Skin of body (tissue), 3 donors: ENCODE measurements at places on chromosomes 11 and 22. TPM values are rescaled to one million over a fixed set of nuclear protein-coding genes. Genes with fewer than 3 reads are reported as not detected.

DNA sequence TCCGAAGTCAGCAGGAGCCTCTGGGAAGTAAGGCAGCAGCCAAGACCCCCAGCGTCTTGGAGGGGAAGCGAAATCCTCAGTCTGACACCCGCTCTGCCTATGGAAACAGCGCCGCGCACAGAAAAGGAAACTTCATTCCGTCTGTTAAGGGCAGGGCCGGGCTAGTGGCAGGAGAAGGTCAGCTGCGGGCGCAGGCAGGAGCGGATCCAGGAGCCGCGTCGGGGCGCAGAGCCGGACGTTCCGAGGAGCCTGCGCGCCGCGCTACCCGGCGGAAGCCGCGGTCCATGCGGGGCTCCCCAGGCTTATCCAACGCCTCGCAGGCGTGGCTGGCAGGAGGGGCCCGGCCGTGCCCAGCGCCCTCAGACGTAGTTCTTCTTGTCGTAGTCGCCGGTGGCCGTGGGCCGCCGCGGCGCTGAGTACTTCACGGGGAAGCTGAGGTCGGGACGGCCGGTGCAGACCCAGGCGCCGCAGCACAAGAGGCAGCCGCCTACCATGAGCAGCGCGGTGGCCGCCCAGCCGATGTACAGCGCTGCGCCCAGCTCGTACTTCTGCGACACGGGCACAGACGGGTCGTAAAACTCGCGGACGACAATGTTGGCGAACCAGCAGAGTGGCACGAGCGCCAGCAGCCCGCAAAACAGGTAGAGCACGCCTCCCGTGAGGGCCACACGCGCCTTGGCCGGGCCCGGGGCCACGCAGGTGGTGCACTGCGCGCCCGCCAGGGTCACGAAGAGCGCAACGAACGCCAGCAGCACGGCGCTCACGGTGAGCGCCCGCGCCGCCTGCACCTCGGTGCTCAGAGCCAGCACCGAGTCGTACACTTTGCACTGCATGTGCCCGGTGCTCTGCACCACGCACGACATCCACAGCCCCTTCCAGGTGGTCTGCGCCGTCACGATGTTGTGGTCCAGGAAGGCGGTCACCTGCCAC lies 705 bp downstream of the CLDN5 start:
- no peak for DNase-seq

- no peak for DNase-seq
Measured at GRCh38 chr11:45212566-45213315, 66.3 kb downstream of the PRDM11 start.

DNA sequence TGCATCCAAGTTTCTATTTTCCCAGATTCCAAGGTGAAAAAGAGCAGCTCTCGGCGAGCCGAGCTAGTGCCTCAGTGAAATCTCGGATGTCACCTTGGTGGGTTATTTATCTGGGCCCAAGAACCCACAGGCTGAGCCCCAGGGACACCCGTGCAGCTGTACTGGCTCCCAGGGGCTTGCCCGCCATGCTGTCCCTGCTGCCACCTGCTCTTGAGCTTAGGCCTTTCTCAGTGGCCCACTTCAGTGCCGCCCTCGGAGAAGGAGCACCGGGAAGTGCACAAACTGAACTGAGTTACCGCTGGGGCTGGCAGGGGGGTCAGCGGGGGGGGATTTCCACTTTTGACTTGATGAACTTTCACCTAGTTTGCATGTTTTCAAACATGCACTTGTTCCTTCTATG lies 27.9 kb downstream of the CPT1A start:
- no peak for DNase-seq

The ALDH3B2 gene
- 19.1 TPM for total RNA-seq

The LTBP3 gene
- total RNA-seq = 56.0 TPM
